ENCODE measurements at places on chromosomes 2 and 18.

GRCh38 chr18:10067670-10068659 is 154.1 kb downstream of the VAPA start:
- no peak for DNase-seq

GRCh38 chr2:26717362-26717761 is 24.8 kb downstream of the KCNK3 start:
- DNase-seq: no peak

GRCh38 chr2:27249891-27250651 is 12.8 kb downstream of the SLC30A3 start:
- no peak for DNase-seq

GRCh38 chr2:71799013-71799575 is 345.7 kb downstream of the DYSF start:
- DNase-seq: no peak

DNA sequence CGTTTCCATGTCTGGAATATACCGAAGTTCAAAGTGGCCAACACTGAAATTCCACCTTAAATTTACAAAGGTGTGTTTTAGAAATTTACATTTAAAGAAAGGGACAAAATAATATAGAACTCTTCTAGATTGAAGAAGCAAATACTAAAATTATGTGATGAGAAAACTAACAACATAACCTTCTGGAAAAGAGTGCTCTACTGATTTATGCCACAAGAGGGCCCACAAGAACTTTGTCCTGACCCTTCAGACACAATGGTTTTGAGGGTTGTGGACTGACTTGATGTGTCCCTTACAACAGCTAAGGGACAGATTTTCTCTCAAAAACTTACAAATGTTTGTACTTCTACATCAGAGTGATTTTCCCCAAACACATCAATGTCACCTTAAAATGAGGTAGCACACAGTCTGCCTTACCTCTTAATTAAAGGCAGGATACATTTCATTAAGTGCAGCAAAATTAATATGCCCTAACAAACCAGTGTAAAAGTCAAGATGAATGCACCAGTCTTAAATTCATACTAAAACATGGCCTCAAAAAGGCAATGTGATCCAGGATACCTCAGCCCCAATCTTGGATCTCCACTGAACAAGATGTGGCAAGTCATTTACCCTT is 36.2 kb downstream of the EIF2AK3 start:
- DNase-seq: peak; percentile 35

DNA sequence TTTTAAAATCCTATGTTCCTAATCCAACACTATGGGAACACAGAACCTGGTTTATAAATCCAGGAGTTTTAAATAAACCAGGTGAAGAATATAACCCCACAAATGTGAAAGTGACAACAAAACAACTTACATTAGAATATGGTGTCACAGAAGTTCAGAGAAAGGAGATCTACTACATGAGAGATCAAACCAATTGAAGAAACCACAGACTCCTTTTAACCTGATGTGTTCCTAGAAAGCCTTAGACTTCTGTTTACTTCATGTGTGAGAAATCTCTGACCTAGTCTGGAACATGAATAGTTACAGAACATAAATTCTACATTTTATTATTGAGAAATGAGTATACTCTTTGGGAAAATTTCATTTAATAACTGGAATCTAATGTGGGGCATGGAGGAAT is 165.3 kb downstream of the FTCDNL1 start:
- DNase-seq: no peak

- DNase-seq: no peak
Observed at GRCh38 chr2:60439219-60439974, 114.1 kb downstream of the BCL11A start.

DNA sequence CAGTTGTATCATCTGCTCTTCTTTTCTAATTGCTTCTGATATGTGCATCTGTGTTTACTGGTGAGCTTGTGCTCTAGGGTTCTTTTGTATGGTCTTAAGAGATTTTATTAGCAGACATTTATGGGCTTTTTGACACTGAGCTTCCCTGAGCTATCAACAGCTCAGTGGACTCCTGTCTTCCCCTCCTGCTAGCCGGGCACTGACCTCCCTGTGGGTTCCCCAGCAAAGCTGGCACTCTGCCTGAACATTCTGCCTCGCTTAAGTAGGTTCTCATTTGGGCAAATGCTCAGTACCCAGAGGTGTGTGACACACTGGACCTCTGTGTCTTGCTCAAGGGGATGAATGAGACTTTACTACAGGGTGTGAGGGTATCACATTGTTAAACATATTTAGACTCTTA is 15.8 kb downstream of the TRAF3IP1 start:
- DNase-seq: no peak

GRCh38 chr18:2448565-2449151 is 122.6 kb downstream of the METTL4 start:
- DNase-seq: no peak

GRCh38 chr2:174573621-174574081 is 24.0 kb downstream of the WIPF1 start:
- no peak for DNase-seq

DNA sequence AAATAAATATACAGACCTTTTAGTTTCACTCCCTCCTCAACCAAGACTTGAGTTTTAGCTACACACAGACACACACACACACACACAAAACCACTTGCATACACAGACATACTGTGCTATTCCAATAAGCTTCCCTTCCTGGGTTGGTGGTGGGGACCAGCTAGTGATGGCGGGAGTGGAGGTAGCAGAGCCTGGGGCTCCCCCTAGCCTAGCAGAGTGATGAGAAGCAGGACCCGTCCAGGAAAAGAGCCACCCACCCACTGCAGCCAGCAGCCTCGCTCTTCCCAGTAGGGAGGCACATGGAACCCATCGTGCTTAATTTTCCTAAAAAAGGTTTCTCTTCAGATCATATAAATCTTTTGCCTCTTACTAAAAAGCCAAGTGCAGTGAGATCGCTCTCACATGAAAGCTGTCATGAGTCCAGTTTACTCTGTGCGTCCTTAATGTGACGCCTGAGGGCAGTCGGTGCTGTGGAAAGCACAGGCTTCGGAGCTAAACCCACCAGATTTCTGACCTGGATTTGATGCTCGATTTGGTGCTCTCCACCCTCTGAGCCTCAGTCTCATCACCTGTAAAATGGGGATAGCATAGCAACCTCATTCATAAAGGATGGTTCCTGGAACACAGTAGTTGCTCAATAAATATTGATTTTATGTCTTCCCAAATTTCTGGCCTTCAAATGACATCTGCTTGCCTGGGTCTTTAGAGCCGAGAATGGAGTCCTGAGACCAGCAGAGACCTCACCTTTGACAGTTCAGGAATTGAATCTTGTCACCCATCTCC is 60.1 kb upstream of the YWHAQ start:
- no peak for DNase-seq

GRCh38 chr2:241901018-241901380 is 31.5 kb downstream of the RTP5 start:
- DNase-seq: no peak

GRCh38 chr18:31209041-31209440 is 46.4 kb upstream of the DSC1 start:
- DNase-seq: no peak

DNA sequence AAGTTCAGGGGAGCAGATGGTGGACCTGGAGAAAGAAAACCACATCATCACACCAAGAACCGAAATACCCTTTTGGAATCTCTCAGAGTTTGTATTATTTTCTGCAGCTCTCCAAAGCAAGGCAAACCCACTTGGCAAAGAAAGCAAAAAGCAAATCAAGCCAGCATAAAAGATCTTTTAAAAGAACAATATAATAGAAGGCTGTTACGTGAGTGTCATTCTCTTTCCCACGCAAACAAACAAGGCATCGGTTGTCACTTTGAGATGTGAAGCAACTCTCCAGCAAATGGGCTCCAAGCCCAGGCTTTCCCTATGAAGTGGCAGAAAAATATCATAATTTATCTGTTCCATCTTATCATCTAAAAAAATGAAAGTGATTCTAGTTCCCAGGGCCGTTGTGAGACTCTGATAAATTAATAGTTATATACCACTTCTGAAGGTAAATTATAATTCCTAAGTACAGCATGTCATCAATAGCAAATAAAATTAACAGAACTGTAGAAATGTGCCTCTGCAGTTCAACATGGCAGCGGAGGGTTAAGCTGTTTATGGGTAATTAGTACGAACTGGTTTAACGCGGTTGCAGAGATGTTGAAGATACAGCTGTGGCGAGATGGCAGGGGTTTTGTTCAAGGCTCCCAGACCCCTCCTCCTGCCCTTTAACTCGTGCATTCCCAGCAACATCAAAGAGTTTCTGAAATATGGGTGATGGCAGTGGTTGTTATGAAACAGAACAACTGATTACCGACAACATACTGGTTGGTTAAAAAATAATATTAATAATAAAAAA is 89.2 kb downstream of the EPHA4 start:
- DNase-seq: no peak

GRCh38 chr2:144426355-144426754 is 93.6 kb downstream of the ZEB2 start:
- DNase-seq: no peak

- DNase-seq: no peak
Observed at GRCh38 chr18:64777556-64777955, 628.7 kb upstream of the LINC00305 start.

- DNase-seq: no peak
Observed at GRCh38 chr2:217884985-217885384, 117.8 kb downstream of the TNS1 start.

- no peak for DNase-seq
Observed at GRCh38 chr2:143501106-143501676, 372.0 kb downstream of the ARHGAP15 start.

DNA sequence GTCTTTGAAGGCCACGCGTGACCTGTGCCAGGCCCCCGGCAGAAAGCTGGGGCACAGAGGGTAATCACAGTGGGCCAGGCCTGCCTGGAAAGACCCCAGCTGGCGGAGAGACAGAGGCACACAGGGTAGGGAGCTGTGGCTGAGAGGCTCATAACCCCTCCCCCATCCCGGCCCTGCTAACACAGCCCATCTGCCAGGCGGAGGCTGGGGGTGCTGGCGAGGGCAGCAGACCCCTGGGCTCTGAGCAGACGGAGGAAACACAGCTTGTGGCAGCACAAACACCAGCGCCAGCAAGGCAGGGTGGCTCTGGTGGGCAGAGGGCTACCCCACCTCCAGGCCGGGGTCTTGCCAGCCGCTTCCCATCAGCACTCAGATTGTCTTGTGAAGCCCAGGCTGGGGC is 19.0 kb downstream of the HS6ST1 start:
- no peak for DNase-seq

All from pulmonary artery endothelial cell (primary cell).